Renal pelvis (tissue), 12 donors: ENCODE measurements at places on chromosomes 7 and 10. TPM values are rescaled to one million over a fixed set of nuclear protein-coding genes. Genes with fewer than 3 reads are reported as not detected.

Gene COL28A1
- polyA plus RNA-seq = 9.5 TPM

- no peak for DNase-seq
Observed at GRCh38 chr10:117431160-117431559, 55.9 kb upstream of the PDZD8 start.

GRCh38 chr7:39670052-39670451, 46.7 kb downstream of the RALA start:
- no peak for DNase-seq

DNA sequence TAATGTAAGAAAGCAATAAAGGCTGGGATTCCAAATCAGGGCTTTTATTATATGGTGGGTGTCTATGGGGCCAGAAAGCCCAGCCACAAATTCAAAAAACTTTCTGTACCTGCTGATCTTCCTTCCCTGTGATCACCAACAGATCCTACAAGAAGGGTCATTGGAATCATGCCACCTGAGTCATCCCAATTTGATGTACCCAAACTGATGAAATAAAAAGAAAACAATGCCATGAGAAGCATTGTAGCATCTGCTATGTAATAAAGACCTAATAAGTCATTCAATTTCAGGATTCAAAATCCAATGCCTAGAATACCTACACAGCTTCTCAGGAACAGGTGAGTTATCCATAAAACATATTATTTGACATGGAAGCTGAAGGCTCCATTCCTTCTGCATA, 228.8 kb downstream of the DKK1 start:
- DNase-seq = no peak
